ENCODE measurements at places on chromosomes 1 and 21. TPM values are rescaled to one million over a fixed set of nuclear protein-coding genes. Genes with fewer than 3 reads are reported as not detected.

CNTN2 gene
- total RNA-seq: not detected

ACKR1 gene
- not detected for total RNA-seq

TNFRSF9 gene
- total RNA-seq: 3.1 TPM

SYCP1 gene
- not detected for total RNA-seq

ADGRB2 gene
- total RNA-seq: 14.0 TPM

CFHR2 gene
- total RNA-seq: not detected

ROR1 gene
- total RNA-seq: 13.6 TPM

All from placental pericyte (primary cell).